NCI-H1105 treated with DMSO at 0.1 percent for 48 hours (cell line): ENCODE measurements at places on chromosomes 7 and 10.

DNA sequence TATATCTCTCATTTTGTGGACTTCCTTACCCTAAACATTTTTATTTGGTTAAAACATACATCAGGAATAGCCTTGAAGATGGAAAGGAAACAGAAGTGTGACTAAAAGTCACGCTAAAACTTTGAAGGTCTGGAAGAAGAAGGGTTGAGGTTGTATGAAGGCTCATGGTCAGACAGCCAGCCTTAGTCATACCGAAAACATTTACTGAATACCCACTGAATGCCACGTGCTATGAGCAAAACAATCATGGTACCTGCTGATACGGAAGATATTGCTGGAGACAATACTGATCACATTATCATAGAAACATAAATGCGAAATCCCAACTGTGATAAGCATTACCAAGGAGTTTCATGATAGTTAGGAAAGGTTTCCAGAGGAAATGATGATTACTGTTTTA is 64.0 kb downstream of the PDZD8 start:
- no peak for DNase-seq

- no peak for DNase-seq
Measured at GRCh38 chr10:1874533-1874932, 137.2 kb upstream of the ADARB2 start.

- DNase-seq: peak; percentile 65
Measured at GRCh38 chr7:135512135-135512887, 2.4 kb upstream of the CNOT4 start.

GRCh38 chr7:136308230-136308629 is 331.1 kb upstream of the MTPN start:
- DNase-seq: no peak

GRCh38 chr7:91151916-91152315 is 112.3 kb upstream of the FZD1 start:
- DNase-seq: no peak

DNA sequence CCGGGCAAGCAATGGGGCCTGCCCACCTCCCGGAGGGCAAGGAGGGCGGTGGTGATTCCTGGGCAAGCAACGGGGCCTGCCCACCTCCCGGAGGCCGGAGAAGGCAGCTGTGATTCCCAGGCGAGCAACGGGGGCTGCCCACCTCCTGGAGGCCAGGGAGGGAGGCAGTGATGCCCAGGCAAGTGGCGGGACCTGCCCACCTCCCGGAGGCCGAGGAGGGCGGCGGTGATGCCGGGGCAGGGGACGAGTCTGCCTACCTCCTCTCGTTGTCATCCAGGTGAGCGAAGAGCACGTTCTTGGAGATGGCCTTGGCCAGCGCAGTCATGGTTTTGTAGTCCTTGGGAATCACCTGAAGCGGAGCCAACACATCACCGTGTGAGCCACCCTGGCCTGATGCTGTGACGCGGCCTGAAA is 49.5 kb upstream of the DNAAF5 start:
- no peak for DNase-seq

GRCh38 chr7:106644999-106645398 is 16.0 kb downstream of the CCDC71L start:
- DNase-seq: no peak

- no peak for DNase-seq
Measured at GRCh38 chr10:78426181-78426580, 392.5 kb downstream of the RPS24 start.
